AML-193 (cell line): ENCODE measurements at places on chromosomes 12 and 14.

DNA sequence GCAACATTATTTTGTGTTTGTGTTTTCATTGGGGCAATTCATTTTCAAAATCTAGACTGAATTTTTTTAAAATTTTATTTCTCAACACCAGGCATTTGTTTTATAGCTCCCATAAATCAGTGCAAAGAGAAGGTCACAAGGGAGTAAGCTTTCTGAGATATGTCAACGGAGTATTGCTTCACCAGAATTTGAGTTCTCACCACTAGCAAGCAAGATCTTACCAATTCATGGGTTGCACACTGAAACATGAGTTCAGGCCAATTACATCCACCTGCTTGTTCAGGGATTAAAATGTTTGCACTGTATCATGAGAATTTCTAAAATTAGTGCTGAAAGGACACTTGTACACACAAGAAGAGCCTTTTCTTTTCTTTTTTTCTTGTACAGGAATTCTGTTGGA is 121.9 kb downstream of the CAND1 start:
- no peak for DNase-seq

DNA sequence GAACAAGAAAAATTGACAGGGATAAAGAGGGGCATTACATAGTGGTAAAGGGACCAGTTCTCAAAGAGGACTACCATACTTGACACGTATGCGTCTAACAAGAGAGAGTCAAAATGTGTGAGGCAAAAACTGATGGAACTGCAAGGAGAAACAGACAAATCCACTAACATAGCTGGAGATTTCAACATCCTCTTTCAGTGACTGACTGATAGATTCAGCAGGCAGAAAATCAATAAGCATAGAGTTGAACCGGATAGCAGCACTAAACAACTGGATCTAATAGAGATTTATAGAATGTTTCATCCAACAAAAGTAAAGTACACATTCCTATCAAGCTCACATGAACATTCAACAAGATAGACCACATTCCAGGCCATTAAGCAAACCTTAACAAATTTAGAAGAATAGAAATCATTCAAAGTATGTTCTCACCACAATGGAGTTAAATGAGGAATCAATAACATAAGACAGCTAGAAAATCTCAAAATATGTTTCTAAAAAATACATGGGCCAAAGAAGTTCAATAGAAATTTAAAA is 16.1 kb upstream of the CRACR2A start:
- DNase-seq: no peak

DNA sequence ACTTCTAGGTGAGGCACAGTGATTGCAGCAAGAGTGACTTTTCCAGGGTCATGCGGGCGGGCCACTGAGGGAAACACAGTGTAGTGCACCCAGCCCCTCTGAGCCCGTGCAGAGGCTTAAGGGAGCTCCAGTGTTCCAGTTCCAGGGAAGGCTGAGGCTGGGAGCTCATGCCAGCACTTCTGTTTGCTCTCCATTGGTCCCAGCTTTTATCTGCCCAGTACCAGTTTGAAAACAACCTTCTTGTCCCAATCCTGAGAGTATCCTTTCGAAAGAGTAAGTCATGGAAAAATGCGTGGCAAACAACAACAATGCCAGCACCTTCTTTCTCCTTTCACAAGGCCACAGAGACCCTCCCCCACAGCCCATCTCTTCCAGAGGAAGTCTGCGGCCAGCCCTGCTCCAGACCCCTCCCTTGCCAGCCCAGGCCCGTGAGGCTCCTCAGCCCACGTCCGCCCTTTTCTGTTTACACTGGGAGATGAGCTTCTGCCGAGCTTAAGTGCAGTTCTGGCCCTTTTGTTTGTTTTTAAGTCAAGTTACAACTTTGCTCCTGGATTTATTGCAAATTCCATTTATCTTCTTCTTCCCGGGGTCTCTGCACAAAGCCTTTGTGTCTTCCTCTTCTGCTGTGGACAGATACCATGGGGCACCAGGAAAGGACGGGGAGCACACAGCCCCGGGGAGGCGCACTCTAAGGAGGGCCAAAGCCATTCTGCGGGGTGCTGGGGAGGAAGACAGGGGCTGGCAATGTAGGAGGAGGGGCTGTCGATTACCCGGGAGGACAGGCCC is 185.6 kb downstream of the ZFP36L1 start:
- no peak for DNase-seq

GRCh38 chr12:125351788-125352187 is 286.6 kb downstream of the AACS start:
- DNase-seq: no peak
